ENCODE measurements at places on chromosomes 16 and 17. TPM values are rescaled to one million over a fixed set of nuclear protein-coding genes. Genes with fewer than 3 reads are reported as not detected.

DNA sequence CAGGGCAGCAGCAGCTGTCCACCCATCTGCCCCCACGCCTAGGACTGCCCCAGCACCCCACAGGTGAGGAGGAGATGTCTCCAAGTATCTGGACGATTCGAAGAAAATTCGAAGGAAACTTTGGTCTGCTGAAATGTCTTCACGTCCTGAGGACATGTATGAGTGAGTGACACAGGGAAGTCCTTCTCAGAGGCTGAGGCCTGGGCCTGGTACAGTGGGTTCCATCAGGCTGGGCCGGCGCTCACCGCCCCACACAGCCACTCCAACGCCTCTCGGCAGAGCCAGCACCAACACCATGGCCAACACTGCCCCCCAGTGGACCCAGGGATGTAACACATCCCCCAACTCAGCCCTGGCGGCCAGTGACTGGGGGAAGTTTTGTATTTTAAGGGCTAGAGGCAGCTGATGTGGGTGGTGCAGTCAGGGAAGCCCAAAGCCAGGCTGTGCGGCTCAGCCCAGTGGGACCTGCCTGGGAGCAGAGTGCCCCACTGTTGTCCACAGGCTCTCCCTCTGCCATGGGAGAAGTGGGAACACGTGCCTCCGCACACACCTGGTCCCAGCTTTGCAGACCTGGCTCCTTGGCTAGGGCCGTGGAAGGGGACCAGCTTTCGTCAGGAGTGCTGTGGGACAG lies 55.8 kb upstream of the FASN start:
- no peaks in the 10 kb centered on the region for H3K4me1 ChIP-seq
- DNase-seq, result peak; percentile 77
- H3K4me3 ChIP-seq, result no peak overlapping the region

DNA sequence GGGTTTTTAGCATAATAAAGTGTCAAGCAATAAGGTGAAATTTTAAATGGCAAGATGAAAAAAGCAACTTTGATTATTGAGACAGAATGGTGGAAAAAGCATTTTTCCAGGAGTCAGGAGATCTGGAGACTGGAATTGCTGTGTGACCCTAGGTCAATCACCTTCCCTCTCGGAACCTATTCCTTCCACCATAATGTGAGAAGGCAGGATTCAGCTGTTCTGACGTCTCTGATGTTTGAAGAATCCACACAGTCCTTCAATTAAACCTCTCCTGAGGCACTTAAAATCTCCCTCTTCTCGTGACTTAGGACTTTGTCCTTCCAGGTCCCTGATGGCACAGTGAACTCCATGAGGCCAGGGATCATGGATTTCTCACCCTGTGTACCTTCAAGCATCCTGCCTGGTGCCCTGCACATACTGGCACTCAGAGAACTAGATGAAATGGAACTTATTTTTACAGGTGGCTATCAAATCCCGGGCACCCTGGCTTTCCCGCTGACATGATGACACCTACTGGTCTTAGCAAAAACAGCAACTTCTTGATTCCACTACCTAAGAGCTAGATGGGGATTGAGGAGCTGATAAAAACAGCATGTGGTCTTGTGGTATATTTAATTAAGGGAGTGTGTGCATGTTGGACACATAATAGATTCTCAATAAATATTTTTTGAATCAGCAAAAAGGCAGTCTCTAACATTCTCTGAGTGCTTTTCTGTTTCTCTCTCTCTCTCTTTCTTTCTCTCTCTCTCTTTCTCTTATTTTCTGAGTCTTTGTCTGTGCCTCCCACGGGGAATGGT lies 2.3 kb upstream of the CCDC182 start:
- no peaks in the 10 kb centered on the region for H3K4me1 ChIP-seq
- DNase-seq, result peak; percentile 74
- no peak overlapping the region for H3K4me3 ChIP-seq
- H3K27ac ChIP-seq, result no peak overlapping the region
- H3K27me3 ChIP-seq, result peaks cover 29% of the 10 kb centered on the region

DNA sequence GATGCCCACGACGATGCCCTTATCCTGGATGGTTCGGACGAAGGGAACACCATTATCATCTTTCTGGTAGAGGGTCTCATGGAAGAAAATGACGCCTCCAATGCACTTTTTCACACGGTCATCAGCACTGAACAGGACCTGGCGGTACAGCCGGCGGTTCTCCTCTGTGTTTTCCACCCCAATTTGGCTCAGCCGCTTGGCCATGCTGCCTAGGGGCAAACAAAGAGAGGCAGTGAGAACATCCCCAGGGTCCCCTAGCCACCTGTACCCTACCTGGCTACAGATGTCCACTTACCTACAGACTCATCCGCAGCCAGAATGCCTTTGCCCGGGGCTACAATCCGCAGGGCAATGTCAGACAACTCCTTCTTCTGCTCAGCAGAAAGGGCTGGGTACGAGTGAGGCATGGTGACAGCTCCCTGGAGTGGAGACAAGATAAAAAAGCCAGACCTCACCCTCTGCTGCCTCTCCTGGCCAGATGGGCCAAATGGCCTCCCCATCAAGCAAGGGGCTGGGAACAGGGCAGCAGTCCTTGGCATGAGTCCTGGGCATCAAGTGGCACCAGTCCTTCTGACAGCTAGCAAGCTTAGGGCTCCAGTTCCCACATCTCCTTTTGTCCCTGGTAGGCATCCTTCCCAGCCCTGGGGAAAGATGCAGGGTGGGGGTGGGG lies 1.4 kb downstream of the ALDOC start:
- peaks cover 6% of the 10 kb centered on the region for H3K4me1 ChIP-seq
- H3K36me3 ChIP-seq, result no peaks in the 10 kb centered on the region
- H3K4me3 ChIP-seq, result no peak overlapping the region

Gene NPIPB4
- 2.8 TPM for total RNA-seq

- DNase-seq, result no peak
- no peak overlapping the region for H3K27ac ChIP-seq
- no peaks in the 10 kb centered on the region for H3K27me3 ChIP-seq
- H3K4me3 ChIP-seq, result no peak overlapping the region
- 0 out of 2 replicates have a peak, but pooled peaks cover 13% of the 10 kb centered on the region for H3K4me1 ChIP-seq
These were observed 61.0 kb downstream of the ABHD15 start for GRCh38 chr17:29505836-29506235.

DNA sequence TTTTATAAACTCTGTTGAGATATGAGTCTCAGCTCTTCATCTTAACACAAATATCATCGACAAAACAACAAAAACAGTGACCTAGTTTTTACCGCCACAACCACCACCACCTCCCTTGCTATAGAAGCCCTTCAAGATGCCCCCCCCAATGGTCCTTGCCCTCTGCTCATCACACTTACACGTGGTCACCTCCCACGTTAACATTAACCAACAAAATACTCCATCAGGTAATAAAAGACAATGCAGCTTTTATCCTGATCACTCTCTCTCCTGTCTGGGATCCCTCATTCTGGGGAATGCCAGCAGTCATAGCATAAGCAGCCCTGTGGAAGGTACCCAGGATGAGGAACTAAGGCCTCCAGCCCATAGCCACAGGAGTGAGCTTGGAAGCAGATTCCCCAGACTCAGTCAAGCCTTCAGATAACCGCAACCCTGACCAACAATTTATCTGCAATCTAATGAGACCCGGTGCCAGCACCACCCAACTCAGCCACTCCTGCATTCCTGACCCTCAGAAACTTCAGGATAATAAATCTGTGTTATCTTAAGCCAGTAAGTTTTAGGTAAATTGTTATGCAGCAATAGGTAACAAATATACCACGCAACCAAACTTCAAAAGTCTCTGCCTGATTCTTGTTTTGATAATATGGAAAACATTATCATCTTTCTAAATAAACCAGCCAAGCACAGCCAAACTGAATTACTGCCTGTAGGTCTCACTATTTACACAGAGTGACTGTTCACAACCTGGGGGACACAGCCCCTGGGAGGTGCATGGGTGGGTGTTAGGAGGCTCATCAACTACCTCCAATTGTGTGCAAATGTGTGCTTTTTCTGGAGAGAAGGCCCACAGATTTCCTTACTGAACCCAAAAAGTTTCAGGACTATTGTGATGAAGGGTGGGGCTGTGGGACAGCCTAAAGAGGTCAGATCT lies 6.1 kb downstream of the PECAM1 start:
- DNase-seq, result peak; percentile 5
- H3K4me3 ChIP-seq, result no peak overlapping the region
- no peaks in the 10 kb centered on the region for H3K36me3 ChIP-seq
- no peaks in the 10 kb centered on the region for H3K27me3 ChIP-seq
- peak overlapping the region; percentile 41 for H3K27ac ChIP-seq
- H3K4me1 ChIP-seq, result peaks cover 19% of the 10 kb centered on the region

Gene GNAO1
- under 0.01 TPM for total RNA-seq

GRCh38 chr17:78940258-78940657 lies 15.1 kb upstream of the TIMP2 start:
- no peak overlapping the region for H3K27ac ChIP-seq
- no peaks in the 10 kb centered on the region for H3K27me3 ChIP-seq
- H3K36me3 ChIP-seq, result no peaks in the 10 kb centered on the region

DNA sequence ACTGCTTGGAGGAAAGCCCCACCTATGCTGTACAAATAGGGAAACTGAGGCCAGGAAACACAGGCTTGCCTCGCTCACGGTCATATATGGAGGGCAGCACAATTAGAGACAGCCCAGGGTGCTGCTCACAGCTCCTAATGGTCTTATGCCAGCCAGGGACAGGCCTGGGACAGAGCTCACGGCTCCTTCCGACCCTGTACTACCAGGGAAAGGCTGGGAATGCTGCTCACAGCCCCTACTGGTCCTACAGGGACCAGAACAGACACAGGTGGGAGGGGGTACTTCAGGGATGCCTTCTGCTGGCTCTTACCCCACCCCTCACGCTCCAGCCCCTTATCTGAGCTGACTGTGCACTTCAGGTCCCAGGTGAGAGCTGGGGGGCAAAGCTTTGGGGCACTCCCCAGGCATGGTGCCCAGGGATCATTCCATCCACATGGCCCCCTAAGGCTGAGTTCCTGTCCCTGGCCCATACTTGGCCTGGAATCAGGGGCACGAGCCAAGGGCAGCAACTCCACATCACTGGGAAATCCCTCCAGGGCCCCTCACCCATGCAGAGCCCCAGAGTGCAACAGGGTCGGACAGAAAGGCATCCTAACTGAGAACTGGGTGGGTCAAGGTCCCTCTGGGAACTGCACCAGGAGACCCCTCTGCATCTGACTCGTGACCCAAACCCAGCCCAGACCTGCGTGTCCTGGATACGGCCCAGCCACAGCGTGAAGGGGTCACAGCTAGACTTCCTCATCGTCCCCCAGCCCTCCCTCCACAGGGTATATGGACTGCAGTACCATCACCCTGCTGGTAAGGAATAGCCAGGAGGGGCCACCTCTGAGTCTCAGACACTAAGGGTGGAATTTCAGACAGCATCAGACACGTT lies 5.9 kb downstream of the RHBDF1 start:
- H3K4me3 ChIP-seq, result no peak overlapping the region
- peaks cover 2% of the 10 kb centered on the region for H3K36me3 ChIP-seq
- H3K27ac ChIP-seq, result no peak overlapping the region
- no peak for DNase-seq

Gene RUNDC3A
- not detected for total RNA-seq

DNA sequence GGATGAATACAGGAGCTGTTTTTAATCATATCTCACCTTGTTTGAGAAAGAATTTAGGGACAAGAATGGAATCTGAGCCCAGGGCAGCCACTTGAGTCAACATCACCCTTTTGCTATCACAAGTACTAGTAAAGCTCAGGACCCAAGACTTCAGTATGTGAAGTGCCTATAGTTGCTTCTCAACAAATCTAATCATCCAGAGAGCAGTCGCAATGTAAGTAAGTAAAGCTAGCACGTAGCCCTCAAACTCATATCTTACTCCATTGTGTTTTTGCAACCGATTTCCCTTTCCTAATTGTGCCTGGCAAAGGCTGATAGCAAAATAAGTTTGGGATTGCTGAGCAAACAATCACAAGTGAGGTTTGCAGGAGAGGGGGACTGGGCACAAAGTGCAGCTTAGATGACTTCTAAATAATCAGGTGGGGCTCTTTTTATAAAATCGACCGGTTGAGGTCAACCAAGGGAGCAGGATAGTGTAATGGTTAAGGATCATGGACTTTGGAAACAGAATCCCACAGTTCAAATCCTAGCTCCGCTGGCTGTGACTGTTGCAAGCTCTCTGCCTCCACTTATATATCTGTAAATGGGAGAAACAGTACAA lies 13.0 kb downstream of the TOB1 start:
- H3K27ac ChIP-seq, result no peak overlapping the region
- H3K36me3 ChIP-seq, result no peaks in the 10 kb centered on the region
- no peaks in the 10 kb centered on the region for H3K27me3 ChIP-seq
- H3K4me1 ChIP-seq, result no peaks in the 10 kb centered on the region
- no peak for DNase-seq
- no peak overlapping the region for H3K4me3 ChIP-seq

DNA sequence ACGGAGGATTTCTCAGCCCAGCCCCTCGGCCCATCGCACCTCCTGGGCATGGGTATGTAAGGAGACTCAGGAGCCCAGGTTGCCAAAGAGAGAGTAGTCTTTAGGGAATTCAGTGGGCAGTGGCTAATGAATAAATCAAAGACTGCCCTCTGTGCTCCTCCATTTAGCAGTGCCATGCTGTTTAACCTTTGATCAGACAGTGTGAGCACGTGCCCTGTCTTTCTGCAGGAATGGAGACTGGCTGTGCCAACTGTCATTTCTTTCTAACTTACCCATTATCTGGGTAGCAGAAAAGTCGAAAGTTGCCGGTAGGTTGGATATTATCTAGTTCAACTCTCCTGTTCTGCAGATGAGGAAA lies 62.4 kb downstream of the CDRT4 start:
- no peak overlapping the region for H3K27ac ChIP-seq
- H3K4me3 ChIP-seq, result no peak overlapping the region
- no peaks in the 10 kb centered on the region for H3K27me3 ChIP-seq
- no peaks in the 10 kb centered on the region for H3K36me3 ChIP-seq
- peaks cover 22% of the 10 kb centered on the region for H3K4me1 ChIP-seq
- no peak for DNase-seq

DNA sequence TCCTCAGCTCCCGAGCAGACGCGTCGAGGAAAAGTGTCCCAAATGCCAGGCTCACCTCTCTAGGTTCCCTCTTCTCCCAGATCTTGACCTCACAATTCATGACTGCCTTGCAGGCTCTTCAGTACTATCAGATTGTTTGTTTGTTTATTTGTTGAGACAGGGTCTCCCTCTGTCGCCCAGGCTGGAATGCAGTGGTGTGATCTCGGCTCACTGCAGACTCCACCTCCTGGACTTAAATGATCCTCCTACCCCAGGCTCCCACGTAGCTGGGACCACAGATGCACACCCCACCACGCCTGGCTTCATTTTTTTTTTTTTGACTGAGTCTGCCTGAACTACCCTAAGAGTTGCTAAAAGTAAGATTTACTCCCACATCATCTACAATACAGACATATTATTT lies 15.9 kb downstream of the TMEM235 start:
- H3K27ac ChIP-seq, result no peak overlapping the region
- H3K4me1 ChIP-seq, result no peaks in the 10 kb centered on the region
- no peak overlapping the region for H3K4me3 ChIP-seq
- DNase-seq, result no peak
- H3K36me3 ChIP-seq, result no peaks in the 10 kb centered on the region

GRCh38 chr16:66511602-66512271 lies 38.2 kb downstream of the TK2 start:
- no peaks in the 10 kb centered on the region for H3K27me3 ChIP-seq
- peak; percentile 91 for DNase-seq
- peak overlapping the region; percentile 69 for H3K27ac ChIP-seq
- H3K4me1 ChIP-seq, result peaks cover 46% of the 10 kb centered on the region
- H3K4me3 ChIP-seq, result no peak overlapping the region

Gene BANP
- 14.3 TPM for total RNA-seq
